ENCODE measurements at places on chromosomes 5 and 9.

GRCh38 chr5:143887903-143888665 is 76.1 kb downstream of the HMHB1 start:
- DNase-seq, result no peak

DNA sequence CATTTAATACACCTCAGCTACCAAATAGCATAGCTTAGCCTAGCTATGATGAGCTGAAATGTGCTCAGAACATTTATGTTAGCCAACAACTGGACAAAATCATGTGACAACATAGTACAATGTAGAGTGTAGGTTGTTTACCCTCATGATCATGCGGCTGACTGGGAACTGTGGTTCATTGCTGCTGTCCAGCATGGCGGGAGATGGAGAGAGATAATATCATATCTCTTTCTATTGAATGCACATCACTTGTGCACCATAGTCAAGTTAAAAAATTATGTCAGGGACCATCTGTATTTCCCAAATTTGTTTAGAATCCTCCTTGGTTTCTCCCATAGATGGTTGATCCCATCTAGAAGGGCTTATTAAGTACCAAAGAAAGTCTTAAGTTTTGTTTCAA is 151.1 kb upstream of the ELL2 start:
- DNase-seq, result no peak

GRCh38 chr9:90870621-90871326 is 69.2 kb downstream of the SYK start:
- peak; percentile 48 for DNase-seq

DNA sequence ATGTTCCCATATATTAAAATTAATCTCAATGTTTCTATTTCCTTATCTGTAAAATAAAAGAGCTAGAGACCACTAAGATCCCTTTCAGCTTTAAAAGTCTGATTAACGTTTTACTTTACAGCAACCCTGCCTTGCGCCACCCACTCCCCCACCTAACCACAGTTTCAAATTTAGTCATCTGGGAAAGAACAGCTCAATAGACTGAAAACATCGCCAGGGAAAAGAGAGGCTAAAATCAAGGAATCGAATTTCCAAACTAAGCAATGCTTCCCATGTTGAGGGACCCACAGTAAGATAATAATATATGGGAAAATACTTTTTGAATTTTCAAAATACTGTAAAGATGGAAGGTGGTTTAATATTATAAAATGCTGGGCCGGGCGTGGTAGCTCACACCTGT is 6.6 kb downstream of the SAXO1 start:
- DNase-seq, result no peak

DNA sequence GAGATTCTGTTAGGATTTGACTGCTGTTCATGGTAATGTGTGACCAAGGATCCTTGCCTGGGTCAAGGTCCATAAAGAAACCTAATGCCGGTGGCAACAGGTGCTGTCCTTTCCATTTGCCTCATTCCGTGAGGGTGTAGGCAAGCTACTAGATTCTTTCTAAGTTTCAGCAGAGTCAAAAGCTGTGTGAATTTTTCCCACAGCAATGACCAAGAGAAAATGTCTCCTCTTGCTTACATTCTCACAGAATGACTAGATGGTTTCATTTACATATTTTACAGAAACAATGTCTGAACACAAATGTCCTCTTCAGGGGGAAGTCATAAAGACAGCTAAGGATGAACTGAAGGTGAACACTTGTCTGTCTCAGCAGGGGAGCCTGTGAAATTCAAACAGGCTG is 75.3 kb upstream of the SV2C start:
- DNase-seq, result no peak

DNA sequence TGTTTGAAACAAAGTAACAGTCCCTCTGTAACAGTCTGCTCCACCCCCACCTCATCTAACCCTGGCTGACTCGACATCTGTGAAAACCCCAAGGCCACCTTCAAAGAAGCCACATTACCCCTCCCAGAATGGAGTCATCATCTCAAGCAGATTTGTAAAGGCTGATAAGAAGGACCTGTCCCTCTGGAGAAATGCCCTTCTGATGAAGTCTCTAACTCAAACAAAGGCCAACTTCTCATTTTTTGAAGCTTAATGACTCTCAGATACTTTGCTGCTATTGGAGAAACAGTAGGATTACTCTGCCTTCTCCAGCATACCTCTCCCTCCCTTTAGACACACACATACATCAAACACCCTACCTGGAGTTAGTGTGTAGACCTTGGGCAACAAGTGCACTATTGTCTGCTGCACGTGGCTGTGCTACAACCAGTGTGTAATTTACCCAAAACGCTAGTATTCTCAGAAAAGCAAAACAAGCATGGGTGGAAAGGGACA is 5.3 kb upstream of the SUSD1 start:
- DNase-seq, result peak; percentile 81

DNA sequence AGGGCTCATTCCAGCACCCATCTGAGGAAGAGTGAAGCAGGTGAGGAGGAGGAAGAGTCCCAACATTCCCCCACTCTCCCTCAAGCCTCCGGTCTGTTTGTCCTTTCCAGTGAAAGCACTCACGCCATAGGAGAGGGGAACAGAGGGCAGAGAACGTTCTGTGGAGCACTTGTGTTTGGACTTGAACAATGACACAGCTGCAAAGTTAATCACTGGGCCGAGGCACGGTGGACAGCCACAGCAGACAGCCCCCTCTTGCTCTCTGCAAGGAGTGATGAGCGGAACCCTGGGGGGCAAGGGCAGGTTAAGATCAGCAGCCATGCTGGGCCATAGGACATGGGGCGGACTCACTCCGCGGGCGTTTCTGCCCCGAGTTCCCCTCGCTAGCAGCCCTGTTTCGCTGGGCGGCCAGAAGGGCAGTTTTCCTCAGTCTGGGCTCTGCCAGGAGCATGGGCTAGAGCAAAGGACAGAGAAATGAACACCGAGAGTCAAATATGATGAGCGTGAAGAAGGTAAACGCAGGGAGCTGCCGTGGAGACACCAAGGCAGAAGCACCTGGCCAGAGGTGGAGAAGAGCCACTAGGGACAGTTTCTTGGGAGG is 185.7 kb downstream of the GAPVD1 start:
- no peak for DNase-seq

DNA sequence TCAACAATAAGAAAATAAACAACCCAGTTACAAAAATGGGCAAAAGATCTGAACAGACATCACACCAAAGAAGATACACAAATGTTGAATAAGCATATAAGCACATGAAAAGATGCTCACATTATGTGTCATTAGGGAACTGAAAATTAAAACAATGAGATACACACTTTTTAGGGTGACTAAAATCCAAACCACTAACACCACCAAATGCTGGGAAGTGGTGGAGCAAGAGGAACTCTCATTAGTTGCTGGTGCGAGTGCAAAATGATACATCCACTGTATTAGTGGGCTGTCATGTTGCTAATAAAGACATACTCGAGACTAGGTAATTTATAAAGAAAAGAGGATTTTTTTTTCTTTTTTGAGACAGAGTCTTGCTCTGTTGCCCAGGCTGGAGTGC is 329.1 kb downstream of the TMEM38B start:
- no peak for DNase-seq
